ENCODE measurements at places on chromosomes 7 and 10.

GRCh38 chr7:19133886-19134285 lies 11.3 kb downstream of the FERD3L start:
- no peak for DNase-seq

GRCh38 chr7:3455806-3456595 lies 154.9 kb downstream of the SDK1 start:
- no peak for DNase-seq

GRCh38 chr7:154620141-154620755 lies 382.7 kb downstream of the PAXIP1 start:
- DNase-seq: no peak

- DNase-seq: no peak
Observed at GRCh38 chr10:75568450-75569130, 137.2 kb downstream of the LRMDA start.

Measured in stimulated activated CD4-positive, alpha-beta T cell treated with anti-CD3 and anti-CD28 coated beads, Interleukin-1b, Interleukin-23, amount 100 ng/mL, for 24 hours (primary cell).